AG04450 (cell line): ENCODE measurements at places on chromosomes 5 and 9.

DNA sequence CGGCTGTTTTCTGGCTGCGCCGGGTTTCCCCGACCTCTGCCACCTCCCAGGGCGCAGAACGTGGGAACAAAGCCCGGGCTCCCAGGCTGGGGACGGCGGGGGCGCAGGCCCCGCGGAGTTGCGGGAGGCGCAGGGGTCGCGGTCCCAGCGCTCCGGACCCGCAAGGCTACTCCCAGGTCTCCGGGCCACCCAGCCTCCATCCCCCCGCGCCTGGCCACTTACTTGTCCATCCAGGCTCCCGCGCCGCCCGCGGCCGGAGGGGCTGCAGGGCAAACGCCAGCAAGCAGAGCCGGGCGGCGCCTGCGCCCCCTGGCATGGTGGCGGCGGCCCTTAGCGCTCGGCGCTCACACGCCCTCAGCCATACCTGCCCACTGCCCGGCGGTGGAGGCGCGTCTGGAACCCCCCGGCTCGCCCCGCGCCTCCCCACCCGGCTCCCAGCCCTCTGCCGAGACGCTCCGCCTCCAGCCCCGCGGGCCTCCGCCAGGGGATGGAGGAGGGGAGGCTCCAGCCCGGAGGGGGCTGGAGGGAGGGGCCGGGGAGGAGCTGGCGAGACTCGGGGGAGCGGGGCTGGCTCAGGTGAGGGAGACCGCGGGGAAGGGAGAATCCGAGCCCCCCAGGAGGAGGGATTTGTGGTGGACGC, at the start of gene ADAM19:
Gene ADAM19 (minus strand): TSS at position 395 of the 640 bp plus-strand sequence. CDS start 79 bp downstream, at position 316.
- no peak for DNase-seq

- DNase-seq = no peak
Measured at GRCh38 chr5:112445626-112446350, 26.7 kb upstream of the EPB41L4A start.

DNA sequence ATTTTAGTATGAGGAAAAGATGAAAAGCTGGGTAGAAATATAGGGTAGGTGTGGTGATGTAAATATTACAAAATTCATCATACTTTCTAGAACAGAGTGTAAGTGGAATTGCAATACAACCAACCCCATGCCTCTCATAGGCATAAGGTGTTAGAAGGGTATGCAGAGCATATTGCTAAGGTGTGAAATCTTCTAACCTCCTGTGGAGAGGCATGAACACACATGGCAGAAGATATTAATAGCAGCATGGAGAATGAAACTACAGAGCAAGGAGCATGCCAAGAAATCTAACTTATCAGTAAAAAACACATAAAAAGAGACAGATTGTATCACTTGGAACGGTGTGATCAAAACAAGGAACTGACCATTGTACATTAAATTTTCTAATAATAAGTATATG, 441.5 kb downstream of the CDH18 start:
- DNase-seq = no peak

- DNase-seq = no peak
Measured at GRCh38 chr5:132458651-132459030, 31.9 kb downstream of the IRF1 start.

- no peak for DNase-seq
Measured at GRCh38 chr5:76332611-76333205, 70.4 kb upstream of the IQGAP2 start.

DNA sequence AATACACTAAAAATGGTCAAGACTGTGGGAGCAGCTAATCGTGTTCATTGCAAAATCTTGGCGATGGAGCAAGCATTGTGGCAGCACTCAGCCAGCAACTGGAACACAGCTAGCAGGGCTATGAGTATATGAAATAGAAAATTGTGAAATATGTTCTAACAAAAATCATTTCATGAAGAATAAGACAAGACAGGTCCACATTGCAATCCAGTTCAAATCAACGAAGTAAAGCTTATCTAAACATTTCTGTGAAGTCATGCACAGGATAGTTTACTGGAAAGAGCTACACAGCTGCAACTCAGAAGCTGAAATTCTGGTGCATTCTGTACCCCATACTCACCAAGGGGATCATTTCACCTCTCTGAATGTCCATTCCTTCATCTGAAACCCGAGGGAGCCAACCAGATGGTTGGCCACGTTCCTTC, 5.3 kb upstream of the NFIL3 start:
- DNase-seq = peak; percentile 63

- no peak for DNase-seq
Measured at GRCh38 chr9:78122631-78123030, 91.0 kb upstream of the GNAQ start.

- DNase-seq = no peak
Measured at GRCh38 chr5:143601917-143602333, 198.4 kb upstream of the NR3C1 start.

- DNase-seq = peak; percentile 61
Measured at GRCh38 chr9:27088981-27089380, 20.0 kb upstream of the TEK start.

GRCh38 chr9:13728917-13729811, 449.7 kb upstream of the MPDZ start:
- no peak for DNase-seq

DNA sequence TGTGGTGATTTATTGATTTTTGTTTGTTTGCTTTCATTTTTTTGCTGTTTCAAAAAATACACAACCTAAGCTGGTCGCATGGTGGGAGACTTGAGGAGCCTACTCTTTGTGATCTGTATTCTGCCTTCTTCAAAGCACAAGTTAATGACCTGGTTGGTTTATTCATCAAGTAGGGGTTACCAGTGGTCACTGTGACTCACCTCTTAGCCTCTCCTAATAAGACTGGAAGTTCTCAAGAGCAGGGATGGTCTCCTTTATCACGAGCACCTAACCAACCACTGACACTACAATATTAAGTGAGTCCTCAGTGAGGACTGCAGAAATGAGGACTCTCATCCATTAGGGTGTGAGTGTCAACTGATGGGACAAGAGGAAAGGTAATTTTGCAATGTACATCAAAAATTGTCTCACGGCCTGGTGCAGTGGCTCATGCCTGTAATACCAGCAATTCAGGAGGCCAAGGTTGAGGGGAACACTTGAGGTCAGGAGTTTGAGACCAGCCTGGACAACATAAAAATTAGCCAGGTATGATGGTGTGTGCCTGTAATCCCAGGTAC, 13.6 kb upstream of the MTMR12 start:
- no peak for DNase-seq

DNA sequence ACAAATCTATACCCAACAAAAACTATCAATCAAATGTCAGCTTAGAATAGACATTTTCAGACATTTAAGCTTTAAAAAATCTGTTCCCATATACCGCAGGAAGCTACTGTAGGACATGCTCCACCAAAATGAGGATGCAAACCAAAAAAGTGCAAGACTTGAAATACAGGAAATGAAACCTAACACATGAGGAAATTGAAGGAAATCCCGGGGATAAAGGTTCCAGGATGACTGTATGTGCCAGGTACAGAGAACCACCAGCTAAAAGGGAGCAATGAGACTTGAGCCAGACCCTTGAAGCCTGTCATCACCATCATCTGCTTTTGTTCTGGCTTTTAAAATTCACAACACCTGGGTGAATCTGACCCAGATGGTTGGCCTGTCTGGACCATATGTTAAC, 21.4 kb downstream of the DIAPH1 start:
- DNase-seq = no peak

- no peak for DNase-seq
Measured at GRCh38 chr5:81749192-81749560, 1.7 kb downstream of the SSBP2 start.

DNA sequence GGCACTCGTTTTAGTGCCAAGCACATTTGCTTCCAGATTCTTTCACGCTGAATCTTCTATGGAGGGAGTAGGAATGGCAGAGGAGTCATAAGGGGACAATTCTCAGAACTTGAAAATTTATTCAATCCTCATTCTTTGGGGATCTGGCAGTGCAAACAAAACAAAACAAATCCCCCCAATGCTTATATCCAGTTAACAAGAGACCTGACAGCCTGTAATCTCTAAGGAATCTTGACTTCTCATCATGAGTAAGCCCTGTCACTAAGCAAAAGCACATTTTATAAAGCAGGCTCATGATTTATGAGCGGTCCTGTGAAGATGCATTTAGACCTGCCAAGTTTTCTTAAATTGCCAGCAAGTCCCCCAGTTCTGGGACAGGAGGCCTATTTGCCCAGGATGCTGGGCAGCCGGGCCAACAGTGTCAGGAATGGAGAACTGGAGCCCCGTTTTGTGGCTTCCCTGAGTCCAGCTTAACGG, 513.9 kb downstream of the CTNND2 start:
- no peak for DNase-seq

GRCh38 chr5:37637165-37637845, 202.5 kb downstream of the GDNF start:
- DNase-seq = peak; percentile 53

DNA sequence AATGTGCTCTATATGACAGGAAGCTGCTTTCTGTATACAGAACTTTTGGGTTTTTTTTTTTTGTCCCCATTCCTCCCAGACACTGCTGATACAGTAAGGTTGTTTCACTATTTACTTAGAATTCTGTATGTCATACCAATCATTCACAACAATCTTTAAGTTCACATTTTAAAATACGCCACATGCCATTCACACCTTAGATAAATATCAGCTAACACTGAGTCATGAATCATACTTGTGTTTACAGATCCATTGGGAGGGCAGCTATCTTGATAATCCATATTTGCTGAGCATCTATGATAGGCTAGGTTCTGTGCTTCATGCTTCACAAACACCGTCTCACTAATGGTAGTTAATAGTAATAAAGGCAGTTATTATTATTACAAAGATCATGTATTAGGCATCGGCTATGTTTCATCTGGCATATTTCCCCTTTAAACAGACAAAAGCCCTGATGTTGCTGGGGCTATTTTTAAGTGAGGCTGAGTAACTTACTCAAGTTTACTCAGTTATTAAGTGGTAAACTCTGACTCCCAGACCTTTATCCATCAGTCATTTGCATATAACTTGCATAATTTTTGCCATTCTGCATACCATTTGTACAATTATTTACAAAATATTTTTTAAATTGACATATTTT, 152.2 kb upstream of the HMHB1 start:
- no peak for DNase-seq

GRCh38 chr9:73782166-73782565, 630.5 kb downstream of the ANXA1 start:
- no peak for DNase-seq

GRCh38 chr9:124475158-124475867, 25.1 kb downstream of the ADGRD2 start:
- DNase-seq = no peak

DNA sequence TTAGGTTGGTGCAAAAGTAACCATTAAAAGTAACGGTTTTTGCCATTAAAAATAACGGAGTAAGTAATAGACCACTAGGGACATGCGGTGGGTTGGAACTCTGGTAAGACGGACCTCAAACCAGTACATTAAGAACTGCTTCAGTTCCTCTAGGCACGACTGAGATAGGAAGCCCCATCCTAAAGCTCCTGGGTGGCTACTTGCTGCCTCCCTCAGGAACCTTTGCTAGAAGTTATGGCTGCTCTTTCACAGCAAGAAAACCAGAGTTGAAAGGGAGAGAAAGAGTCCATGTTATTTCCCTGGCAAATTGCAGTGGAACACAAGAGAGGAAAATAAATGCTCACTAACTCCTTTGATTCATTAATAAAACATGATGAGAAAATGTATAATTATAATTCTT, 47.6 kb downstream of the MCTP1 start:
- DNase-seq = no peak

DNA sequence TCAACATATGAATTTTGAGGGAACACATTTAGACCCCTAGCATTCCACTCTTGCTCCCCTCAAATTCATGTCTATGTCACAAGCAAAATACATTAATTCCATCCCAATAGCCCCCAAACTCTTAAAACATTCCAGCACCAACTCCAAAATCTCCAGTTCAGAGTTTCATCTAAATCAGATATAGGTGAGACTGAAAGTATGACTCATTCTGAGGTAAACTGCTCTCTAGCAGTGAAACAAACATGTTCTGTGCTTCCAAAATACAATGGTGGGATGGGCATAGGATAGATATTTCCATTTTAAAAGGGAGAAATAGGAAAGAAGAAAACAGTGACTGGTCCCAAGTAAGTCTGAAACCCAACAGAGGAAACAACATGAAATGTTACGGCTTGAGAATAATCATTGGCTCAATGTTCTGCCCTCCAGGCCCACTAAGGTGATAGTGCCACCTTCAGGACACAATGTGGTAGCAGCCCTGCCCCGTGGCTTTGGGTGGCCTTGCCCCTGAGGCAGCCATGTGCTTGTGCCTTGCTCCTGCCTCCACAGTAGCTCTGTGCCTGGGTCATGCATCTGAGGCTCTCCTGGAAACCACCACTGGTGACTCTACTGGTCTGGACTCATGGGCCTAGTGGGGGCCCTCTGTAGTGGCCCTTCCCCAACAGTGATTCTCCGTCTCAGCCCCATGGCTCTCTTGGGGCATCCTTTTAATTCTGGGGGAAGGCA, 36.4 kb upstream of the IPPK start:
- no peak for DNase-seq

DNA sequence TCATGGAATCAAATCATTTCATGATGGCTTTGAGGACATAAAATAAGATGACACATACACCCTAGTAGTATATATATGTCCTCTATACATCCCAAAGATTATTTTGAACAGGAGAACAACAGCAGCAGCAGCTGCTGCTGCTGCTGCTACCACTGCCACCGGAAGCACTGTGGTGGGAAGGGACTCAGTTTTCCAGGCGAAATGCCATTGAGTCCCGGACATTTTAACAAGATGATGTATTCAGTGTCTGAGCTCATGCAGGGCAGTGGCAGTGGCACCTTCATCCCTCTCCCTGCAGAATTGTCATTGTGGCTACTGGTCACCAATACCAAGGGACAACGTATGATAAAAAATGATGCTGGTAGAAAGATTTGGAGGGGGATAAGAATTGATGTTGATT, 151.3 kb downstream of the CHSY3 start:
- no peak for DNase-seq

DNA sequence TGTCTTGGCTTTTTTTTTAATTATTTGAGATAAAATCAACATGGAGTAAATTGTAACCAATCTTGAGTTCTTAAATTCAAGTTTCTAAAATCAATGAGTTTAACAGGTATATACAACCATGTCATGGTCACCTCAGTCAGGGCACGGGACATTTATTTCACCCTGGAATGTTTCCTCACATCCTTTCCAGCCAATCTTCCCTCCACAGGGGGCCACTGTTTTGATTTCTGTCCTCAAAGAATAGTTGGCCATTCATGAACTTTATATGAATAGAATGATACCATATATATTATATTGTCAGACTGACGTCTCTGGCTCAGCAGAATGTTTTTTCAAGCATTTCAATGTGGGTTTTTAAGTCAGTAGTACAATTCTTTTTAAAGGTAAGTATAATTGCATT, 806 bp downstream of the ZNF474 start:
- DNase-seq = no peak

DNA sequence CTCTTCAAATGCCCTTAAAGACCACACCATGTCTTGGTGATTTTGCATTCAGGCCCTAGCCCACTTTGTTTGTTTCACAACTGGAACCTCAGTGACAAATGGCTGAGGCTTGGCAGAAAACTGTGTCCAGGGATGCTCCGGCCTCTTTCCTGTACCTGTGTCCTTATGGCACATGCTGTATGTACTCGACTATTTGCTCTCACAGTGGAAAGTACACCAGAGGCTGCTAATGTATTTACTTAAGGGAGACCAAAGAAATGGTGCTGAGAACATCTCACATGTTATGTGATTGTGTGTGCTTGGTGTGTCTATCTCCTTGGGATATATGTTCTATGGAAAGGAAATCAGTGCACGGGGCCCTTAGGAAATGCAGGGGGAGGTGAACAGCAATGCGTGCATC, 263.3 kb downstream of the GADD45G start:
- no peak for DNase-seq
